Muscle of arm (tissue), 14 donors: ENCODE measurements at places on chromosomes 11 and 22. TPM values are rescaled to one million over a fixed set of nuclear protein-coding genes. Genes with fewer than 3 reads are reported as not detected.

DNA sequence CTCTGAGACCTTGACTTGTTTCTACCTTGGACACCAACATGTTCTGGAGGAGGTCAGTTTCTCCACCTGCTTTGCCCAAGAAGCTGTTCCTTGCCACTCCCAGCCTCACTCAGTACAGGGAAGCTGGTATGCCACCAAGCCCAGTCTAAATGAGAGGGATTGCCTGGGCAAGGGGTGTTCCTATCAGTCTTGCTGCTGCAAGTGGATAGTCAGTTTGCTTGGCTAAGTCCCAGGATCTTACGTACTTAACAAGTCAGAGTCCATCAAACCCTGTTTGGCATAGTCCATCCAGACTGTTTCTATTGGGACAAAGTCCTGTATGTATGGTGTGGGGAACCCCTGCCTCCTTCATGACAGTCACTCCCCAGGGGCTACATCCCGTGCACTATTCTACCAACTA, 66.6 kb downstream of the RPL27A start:
- DNase-seq, result no peak

The TP53AIP1 gene
- polyA plus RNA-seq, result 0.09 TPM

DNA sequence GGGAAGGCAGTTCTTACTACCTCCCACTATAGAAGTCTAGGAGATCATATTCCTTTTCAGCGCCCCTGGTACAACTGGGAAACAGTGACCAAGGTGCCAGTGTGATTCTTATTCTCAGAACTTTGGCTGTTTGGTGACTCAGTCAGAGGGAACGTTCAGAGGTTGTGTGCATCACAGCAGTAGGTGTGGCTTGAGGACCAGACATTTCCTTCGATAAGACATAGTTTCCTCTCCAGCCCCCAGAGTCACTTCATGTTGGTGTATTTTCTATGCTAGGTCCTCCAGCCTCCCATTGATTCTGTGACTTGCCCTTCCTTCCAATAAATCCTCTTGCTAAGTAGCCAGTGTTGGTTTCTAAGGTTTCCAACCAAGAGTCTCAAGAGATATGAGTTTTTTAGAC, 171.9 kb upstream of the MPPED2 start:
- DNase-seq, result no peak

The POLR2L gene
- 78.8 TPM for polyA plus RNA-seq

GRCh38 chr11:2529173-2529572, 84.4 kb downstream of the KCNQ1 start:
- DNase-seq, result no peak

DNA sequence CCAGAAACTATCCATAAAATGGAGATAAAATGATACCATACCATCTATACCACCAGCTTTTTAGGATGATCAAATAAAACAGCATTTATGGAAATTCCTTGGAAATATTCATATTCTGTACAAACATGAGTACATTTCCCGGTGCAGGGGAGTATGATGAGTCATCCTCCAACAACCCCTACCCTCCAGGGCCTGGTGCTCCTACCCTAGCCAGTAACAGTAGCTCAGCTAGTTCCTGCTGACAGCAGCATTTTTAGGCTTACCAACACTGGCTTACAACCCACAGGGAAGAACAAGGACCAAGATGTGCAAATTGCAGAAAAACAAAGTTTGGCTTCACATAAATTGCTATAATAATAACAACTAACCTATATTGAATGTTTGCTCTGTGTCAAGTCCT, 406.2 kb upstream of the CADM1 start:
- no peak for DNase-seq

DNA sequence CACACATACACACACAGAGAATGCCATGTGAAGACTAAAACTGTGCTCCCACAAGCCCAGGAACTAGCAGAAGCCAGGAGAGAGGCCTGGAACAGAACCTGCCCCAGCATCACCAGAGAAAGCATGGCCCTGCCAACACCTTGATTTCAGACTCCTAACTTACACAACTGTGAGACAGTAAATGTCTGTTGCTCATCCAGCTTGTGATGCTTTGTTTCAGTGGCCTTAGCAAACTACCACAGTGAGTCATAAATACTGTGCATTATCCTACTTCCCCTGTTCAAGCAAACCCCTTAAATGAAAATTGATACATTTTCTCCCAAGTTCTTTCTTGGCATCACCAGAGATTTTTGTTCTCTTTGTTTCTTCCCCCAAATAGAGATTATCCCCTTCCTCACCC, 1539.4 kb upstream of the TENM4 start:
- no peak for DNase-seq

DNA sequence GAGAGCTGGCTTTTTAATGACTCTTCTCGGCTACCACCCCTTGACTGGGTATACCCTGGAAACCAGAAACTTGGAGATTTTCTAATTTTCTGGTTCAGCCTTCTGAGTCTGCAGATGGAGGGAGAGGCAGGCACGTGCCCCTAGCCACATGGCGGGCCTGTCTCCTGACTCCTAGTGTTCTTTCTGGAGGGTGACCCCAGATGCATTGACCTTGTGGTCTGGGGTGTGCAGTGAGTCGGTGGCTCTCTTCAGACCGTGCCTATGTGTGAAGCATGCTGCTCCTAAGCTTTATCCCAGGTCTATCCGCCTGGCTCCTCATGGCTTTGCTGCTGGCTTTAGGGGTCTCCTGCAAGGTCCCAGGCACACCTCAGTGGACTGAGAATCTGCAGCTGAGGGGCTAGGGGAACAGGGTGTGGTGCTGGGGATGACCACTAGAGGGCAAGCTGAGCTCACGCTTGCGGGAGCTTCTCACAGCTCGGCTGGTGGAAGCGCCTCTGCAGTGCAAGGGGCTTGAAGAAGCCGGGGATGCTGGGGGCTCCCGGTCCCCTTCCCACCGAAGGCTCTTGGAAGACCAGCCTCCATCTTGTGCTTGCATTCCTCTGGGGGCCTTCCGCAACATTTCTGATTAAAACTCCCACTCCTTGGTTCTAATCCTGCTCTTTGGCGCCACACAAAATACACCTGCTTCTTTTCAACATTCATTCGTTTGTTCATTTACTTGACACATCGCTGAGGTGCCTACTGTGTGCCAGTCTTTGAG, 51.8 kb downstream of the OTOG start:
- peak; percentile 75 for DNase-seq

GRCh38 chr11:117121176-117121575, 22.9 kb upstream of the PAFAH1B2 start:
- no peak for DNase-seq

DNA sequence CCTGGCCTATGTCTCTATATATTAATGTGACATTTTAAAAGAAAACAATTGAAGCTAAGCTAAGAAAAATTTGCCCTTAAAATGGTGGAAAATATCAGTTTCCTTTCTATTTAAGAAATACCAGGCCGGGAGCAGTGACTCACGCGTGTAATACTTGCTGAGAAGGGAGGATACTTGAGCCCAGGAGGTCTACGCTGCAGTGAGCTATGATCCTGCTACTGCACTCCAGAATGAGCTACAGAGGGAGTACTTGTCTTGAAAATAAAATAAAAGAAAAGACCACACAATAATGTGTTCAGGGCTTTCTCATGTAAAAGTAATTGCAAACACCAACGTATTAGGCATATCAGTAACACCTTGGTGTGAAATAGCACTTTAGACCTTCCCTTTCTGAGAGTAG, 1.4 kb upstream of the PRSS23 start:
- no peak for DNase-seq

The TMEM86A gene
- polyA plus RNA-seq, result 4.4 TPM

GRCh38 chr11:115981104-115981481, 476.9 kb upstream of the CADM1 start:
- no peak for DNase-seq

DNA sequence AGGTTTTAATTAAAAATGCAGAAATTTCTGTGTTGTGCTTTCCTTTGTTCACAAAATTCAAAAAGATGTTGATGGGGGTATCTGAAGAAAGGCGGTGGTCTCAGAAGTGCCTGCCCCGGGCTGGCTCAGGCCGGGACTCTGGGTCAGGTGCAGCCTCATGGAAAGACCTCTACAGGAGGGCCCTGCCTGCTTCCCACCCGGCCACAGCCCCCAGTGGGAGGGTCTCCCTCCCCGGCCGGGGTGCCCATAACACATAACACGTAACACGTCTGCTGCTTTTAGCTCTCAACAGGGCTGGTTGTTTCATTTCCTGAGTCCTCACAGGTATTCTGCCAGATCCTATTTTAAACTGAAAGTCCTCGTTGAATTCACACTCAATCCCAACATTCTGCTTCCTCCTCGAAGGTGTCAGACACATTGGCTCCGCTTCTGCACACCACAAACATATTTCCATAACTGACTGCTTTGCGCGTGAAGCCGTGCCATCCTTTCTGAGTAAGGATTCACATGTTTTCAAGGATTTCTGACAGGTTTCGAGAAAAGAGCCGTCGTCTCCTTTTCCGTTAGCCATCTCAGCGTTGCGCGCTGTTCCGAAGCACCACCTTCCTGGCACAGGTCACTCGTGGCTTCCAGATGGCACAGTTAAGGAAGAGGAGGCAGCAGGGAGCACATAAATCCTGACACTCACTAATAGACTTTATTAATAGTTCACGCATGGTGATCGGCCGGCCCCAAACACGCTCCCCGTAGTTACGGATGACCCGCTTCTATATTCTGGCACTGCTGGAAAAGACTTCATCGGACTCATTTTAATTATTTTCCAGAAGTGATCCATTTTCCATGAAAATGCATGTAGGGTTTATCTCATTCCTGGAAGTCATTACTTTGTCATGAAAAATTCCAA, 569.3 kb downstream of the BRD1 start:
- DNase-seq, result no peak

DNA sequence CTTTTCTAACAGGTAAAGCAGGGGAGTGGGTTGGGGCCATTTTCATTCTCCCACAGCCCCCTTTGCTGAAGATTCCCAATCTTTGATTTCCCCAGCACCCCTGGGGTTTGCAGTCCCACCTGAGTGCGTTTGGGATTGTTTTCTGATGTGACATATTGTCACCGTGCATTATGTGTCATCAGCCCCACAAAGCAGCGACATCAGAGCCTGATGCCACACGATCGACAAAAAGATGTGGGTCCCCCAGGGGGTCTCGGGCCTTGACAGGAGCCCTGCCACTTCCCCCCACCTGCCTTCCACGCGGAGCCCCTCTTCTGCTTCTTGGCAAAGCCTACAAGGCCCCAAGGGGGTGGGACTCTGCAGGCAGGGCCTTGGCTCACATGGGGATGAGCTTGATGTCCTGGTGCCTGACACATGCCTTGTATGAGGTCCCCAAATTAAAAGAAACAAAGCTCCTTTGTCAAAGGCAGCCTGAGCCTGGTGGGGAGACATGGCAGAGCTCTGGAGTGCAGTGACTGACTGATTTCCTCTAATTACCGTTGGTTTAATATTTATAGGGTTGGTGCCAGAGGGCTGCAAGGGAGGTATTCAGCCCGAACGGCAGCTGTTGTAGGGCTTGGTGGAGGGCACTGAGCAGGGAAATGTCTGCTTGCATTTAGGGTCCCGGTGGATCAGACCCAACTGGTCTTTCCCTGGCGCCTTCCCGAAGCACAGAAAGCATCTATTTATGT, 149.2 kb downstream of the MIAT start:
- no peak for DNase-seq

DNA sequence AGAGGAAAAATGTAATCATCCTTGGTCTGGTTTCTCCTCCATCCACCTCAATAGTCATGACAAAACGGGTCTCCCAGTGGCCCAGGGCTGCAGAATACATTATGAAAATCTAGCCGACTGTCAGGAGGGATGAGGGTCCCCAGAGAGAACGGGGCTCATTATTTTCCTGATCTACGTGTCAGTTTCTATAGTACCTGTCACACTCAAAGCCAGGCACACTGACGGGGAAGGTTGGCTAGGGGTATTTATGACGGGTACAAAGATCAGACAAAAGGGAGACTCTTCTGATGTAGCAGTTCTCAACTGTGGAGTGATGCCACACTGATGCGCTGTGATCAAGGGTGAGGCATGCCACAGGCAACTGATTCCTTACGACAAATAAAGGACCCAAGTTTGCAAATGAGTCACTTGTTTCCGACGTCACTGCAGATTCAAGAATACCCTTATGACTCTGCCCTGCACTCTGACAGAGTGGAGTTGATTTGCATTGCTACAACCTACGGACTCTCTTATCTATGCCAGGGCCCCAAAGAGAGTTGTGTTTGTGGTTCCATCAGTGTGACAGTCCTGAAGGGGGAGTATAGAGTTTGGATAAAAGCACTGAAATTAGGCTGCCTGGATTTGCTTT, 188.2 kb upstream of the TBCEL start:
- DNase-seq, result no peak

The PDE3B gene
- polyA plus RNA-seq, result not detected

The MFNG gene
- 5.6 TPM for polyA plus RNA-seq

DNA sequence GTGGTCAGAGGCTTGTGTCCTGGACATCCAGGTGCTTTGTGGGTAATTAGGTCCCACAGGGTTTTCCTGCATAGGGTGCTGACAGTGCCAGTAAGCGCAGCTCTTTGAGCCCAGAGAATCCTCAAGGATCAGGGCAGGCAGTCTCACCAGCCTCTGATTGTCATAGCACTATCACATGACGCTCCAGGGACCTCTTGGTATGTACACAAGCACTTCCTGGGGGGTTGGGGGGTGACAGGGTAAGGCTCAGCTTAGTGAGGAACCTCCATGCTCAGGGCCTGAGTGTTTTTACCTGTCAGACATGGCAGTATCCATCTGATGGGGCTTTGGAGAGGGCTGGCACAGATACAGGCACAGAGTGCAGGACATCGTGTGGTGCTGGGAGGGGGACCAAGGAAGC, 27.9 kb upstream of the SUSD2 start:
- DNase-seq, result no peak

- DNase-seq, result no peak
Observed at GRCh38 chr22:31800065-31800464, 46.2 kb downstream of the DEPDC5 start.

The BRSK2 gene
- polyA plus RNA-seq, result 0.69 TPM

DNA sequence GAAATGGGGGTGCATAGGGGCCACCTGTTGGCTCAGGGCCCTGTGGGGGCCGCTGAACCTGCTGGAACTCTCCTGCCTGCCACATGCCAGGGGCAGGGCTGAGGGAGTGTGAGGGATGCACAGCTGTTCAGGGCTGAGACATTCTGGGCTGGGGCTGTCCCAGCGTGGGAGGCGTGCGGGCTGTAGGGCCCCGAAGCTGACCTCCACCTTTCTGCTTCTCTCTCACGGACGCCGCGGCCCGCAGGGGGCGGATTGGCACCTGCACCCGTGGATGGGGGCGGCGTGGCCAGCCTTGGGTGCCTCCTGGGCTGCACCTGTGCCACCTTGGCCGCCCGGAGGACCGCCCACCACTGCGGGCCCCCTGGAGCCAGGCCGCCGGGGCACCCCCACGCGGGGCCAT, 4.1 kb downstream of the CCDC188 start:
- DNase-seq, result no peak

The OR1S2 gene
- polyA plus RNA-seq, result not detected

The VWCE gene
- 9.0 TPM for polyA plus RNA-seq

The OR2AT4 gene
- 0.15 TPM for polyA plus RNA-seq

The EIF3M gene
- polyA plus RNA-seq, result 410 TPM

DNA sequence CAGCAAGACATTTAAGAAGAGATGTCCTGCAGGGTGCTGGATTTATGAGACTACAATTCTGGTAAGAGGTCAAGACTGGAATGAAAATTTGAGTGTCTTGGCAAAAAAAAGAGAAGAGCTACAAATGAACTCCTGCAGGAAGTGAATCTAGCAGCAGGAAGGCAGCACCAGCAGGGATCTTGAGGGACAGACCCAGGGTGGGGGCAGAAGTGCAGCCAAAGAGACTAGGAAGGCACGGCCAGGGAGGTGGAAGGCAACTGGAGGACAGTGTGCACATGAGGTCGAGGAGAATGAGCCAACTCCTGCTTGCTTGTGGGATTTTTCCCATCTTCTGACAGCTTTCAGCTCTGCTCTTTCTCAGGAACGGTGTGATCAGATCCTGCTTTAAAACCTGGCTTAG, 263.2 kb downstream of the BUD13 start:
- DNase-seq, result no peak
